Cardiac ventricle fibroblast (primary cell): ENCODE measurements at places on chromosomes 7 and 10. TPM values are rescaled to one million over a fixed set of nuclear protein-coding genes. Genes with fewer than 3 reads are reported as not detected.

The LRRC18 gene
- total RNA-seq: not detected in 2 replicates

The FASTK gene
- 56.7 and 67.3 TPM in 2 replicates for total RNA-seq

The PDE6C gene
- not detected in 2 replicates for total RNA-seq

The MYO3A gene
- total RNA-seq: not detected in 2 replicates

The TMEM176A gene
- 0.31 and 0.54 TPM in 2 replicates for total RNA-seq

The CYP17A1 gene
- not detected in 2 replicates for total RNA-seq

The CCSER2 gene
- 17.2 and 17.8 TPM in 2 replicates for total RNA-seq

The SPDYE2B gene
- total RNA-seq: not detected in 2 replicates

The TAS2R5 gene
- total RNA-seq: 0.44 and 1.3 TPM in 2 replicates

The IKZF1 gene
- total RNA-seq: not detected in 2 replicates

The PNLIPRP3 gene
- total RNA-seq: not detected in 2 replicates

The ICA1 gene
- 0.10 TPM in 1 of 2 replicates, not detected in the other for total RNA-seq

The PDE1C gene
- 9.3 and 11.1 TPM in 2 replicates for total RNA-seq
